ENCODE measurements at places on chromosomes 13 and 19. TPM values are rescaled to one million over a fixed set of nuclear protein-coding genes. Genes with fewer than 3 reads are reported as not detected.

SLC8A2 gene
- 9.9 TPM for total RNA-seq

RXFP2 gene
- 0.42 TPM for total RNA-seq

ZNF98 gene
- total RNA-seq, result 0.83 TPM

ATP8B3 gene
- total RNA-seq, result 0.50 TPM

CABP5 gene
- not detected for total RNA-seq

SPRED3 gene
- 0.66 TPM for total RNA-seq

CRX gene
- not detected for total RNA-seq

ZNF582 gene
- total RNA-seq, result 4.6 TPM

NLRP5 gene
- total RNA-seq, result not detected

KIR2DL3 gene
- total RNA-seq, result not detected

CADM4 gene
- 61.5 TPM for total RNA-seq

CYP2A6 gene
- not detected for total RNA-seq

RFX1 gene
- 4.5 TPM for total RNA-seq

NUP58 gene
- total RNA-seq, result 36.0 TPM

MYH14 gene
- total RNA-seq, result 2.5 TPM

KCTD12 gene
- 169 TPM for total RNA-seq

IL17D gene
- total RNA-seq, result 7.1 TPM

AXL gene
- total RNA-seq, result 210 TPM

COX7A1 gene
- total RNA-seq, result 231 TPM

IGFL3 gene
- not detected for total RNA-seq

ZNF570 gene
- 7.8 TPM for total RNA-seq

Data from esophagus muscularis mucosa (tissue), 4 donors.